ENCODE measurements at places on chromosomes 7 and 10.

GRCh38 chr7:30084212-30084611, 50.6 kb upstream of the MTURN start:
- no peak for DNase-seq

DNA sequence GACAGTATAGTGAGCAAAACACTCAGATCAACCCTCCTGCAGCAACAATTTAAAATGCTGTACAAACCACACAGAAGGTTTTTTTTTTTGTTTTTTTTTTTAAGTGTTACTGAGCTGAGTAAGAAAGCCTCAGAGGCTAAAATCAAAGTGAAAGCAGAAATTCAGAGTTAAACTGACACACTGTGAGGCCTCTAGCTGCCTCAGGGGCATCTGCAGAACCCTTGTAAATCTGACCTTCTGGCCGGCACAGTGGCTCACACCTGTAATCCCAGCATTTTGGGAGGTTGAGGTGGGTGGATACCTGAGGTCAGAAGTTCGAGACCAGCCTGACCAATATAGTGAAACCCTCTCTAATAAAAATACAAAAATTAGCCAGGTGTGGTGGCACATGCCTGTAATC, 7.4 kb upstream of the GNA12 start:
- no peak for DNase-seq

DNA sequence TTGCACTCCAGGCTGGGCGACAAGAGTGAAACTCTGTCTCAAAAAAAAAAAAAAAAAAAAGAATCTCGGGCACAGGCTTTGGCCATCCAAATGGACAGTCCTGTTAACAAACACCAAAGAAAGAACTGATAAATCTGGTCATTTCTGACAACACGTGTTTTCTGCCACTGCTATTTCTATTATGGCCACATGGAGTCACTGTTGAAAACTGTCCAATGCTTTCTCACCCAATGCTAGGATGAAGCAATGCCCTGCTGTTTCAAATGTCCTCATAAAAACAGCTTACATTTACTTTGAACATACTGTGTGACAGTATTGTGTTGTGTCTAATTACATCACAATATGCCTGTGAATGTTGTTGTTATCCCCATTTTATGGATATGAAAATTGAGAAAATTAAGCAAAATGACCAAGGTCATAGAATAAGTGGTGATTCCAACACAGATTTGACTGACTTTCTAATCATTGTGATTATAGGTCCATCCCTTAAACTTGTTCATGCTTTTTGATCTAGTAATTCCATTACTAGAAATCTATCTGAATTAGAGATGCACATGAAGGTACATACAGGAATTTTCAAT, 19.9 kb upstream of the MAP3K8 start:
- DNase-seq, result no peak

GRCh38 chr10:97729014-97729413, 7.9 kb upstream of the ZFYVE27 start:
- no peak for DNase-seq

DNA sequence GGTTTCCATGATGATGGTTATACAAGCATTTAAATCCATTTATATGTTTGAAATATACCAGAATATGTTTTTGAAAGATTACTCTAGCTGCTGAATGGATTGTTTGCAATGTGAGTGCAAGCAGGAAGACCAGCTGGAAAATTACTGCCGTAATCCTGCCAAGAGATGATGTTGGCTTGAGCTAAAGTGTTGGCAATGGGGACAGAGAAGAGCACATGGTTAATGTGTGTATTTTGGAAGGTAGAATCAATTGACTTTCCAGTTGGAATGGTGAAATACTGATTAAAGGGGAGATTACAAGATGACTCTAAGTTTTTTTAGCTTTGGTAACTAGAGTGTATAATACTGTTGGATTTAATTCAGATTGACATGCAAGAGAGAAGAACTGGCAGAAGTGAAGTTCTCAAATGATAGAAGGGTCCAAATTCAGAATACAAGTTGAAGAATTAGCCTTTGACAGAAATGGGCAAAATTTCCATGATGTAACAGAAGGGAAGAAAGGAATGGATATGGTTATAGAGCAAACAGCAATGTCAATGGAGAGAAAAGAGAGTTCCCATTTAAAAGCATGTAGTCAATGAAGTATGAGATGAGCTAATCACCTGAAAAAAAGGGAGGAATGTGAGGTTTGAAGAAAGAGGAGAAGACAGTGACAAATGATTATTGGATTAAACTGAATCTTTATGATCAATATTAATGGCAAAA, 422.0 kb downstream of the CDC14C start:
- DNase-seq, result no peak

DNA sequence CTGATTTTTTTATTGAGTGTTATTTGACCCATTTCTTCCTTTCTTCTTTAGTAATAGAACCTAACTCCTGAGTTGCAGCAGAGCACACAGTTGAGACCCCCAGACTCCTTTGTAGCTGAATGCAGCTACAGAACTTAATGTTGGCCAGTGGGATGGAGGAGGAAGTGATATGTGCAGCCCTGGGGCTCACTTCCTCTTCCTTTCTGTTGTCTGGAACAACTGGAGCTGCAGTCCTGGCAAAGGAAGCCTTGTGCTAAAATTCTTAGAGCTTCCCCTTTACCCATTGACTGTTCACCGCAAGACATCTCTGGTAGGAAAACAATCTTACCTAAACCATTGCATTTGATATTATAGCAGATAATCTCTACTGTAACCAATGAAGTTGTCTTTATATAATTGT, 86.6 kb downstream of the ITGB8 start:
- no peak for DNase-seq

- DNase-seq, result no peak
Observed at GRCh38 chr10:91683975-91684374, 51.1 kb upstream of the PPP1R3C start.

- no peak for DNase-seq
Observed at GRCh38 chr7:95317546-95317945, 6.8 kb downstream of the PON1 start.

GRCh38 chr7:113282875-113283274, 164.5 kb upstream of the SMIM30 start:
- no peak for DNase-seq

- no peak for DNase-seq
Observed at GRCh38 chr7:108406222-108406890, 49.9 kb downstream of the NRCAM start.

DNA sequence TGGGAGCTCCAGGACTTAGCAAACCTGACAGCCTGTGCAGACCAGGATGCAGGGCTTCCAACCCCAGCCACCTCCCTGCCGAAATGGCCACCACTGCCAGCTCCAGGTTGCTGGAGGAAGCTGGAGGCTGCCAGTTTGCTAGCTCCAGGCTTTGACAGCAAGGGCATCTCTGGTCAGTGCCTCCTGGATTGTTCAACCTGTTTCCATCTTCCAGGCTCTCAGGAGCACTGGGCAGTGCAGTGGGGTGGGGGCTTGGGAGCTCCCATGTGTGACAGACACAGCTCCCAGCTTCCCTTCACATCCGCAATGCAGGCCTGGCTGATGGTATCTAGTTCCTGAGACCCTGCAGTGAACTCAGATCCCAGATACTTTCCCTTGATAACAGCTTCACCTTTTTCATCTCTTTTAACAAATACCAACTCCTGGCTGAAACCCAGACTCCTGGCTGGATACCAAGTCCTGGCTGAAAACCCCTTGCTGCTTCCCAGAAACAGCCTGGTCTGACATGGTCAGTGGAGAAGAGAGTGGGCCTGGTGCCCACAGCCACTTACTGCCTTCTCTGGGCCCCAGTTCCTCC, 20.8 kb upstream of the RET start:
- no peak for DNase-seq

GRCh38 chr7:94160719-94161435, 156.7 kb upstream of the BET1 start:
- DNase-seq, result no peak

DNA sequence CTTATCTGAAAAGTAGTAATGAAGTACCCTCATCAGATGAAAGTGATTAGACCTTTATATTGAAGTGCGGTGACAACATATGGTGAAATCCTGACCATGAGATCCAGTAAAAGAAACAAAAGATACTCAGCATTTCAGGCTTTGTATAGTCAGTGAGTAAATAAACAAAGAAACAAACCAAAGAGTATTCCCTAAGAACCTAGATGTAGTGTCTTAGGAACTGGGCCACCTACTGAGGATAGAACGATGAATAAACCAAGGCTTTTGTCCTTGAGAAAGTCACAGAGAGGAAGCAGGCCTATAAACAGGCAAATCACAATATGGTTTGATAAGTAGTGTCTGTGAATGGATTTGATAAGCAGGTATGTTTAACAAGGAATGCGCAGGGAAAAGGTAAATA, 46.2 kb downstream of the ZNF277 start:
- DNase-seq, result no peak

DNA sequence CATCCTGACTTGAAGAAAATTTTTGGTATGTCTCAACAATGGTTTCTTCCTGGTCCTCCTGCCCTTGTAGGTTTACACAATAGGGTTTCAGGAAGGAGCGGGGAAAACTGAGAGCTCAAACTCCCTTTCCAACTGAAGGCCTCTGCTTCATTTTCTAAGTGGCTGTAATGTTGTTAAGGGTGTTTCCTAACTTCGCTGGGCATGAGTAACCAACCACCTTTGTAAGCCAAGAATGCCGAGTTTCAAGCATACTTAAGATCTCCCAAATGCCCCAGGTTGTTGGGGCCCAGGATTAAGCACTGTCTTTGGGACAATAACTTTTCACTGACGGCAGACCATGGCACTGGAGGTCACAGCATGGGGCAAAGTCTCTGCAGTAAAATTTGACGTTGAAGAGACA, 33.6 kb upstream of the DRGX start:
- no peak for DNase-seq

GRCh38 chr7:128066395-128066794, 35.2 kb upstream of the LRRC4 start:
- DNase-seq, result no peak

GRCh38 chr10:108901781-108902618, 1021.3 kb downstream of the XPNPEP1 start:
- DNase-seq, result no peak

DNA sequence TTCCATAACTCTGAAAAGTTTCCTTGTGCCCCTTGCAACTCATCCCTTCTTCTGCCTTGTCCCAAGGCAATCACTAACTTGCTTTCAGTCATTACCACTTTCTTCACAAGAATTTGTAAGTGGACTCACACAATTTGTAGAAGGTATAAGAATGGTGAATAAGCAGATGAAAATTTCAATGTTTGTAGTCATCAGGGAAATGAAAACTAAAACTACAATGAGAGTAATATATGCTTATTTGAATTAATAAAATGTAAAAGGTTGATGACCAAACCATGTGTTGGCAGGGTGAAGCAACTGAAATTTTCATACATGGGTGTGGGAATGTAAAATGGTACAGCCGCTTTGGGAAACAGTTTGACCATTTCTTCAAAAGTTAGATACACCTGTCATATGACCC, 79.7 kb downstream of the GNAT3 start:
- no peak for DNase-seq

DNA sequence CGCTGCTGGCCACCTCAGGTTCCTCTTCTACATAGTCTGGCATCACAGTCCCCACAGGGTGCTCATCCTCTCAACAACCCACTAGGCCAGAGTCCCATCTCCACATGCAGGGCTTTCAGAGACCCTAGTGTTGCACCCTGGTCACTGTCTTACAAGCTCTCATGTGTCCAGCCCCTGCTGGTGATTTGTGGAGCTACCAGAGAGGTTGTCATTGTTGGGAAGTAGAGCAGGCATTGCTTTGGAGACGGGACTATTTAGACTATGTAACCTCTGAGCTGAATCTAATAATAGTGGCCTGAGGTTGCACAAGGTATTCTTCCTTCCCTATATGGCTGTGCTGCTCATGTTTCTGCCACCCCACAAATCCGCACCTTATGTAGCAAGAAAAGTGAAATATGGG, 135.3 kb upstream of the VWC2 start:
- DNase-seq, result no peak

DNA sequence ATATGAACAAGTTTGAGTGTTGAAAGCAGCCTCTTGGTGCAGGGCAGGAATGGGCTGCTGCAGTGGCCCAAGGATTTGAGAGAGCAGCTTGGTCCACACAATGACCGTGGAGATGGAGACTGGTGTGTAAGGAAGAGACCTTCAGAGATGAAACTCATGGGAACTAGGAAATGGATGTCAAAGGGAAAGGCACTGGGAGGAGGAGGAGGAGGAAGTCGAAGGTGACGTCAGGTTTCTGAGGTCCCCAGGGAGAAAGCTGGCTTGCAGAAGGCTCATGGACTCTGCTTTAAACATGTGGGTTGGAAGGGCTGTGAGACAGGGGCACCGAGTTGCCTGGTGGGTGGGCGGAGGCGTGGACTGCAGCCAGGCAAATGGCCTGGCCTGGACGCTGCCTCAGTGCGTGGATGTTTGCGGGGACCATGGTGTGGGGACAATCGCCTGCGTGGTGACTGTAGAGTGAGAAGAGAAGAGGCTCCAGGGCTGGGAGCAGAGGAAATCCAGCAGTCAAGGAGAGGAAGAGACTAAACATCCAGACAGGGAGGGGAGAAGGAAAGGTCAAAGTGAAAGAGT, 14.6 kb downstream of the C10orf71 start:
- DNase-seq, result no peak

GRCh38 chr7:140003913-140004382, 58.8 kb downstream of the PARP12 start:
- no peak for DNase-seq

DNA sequence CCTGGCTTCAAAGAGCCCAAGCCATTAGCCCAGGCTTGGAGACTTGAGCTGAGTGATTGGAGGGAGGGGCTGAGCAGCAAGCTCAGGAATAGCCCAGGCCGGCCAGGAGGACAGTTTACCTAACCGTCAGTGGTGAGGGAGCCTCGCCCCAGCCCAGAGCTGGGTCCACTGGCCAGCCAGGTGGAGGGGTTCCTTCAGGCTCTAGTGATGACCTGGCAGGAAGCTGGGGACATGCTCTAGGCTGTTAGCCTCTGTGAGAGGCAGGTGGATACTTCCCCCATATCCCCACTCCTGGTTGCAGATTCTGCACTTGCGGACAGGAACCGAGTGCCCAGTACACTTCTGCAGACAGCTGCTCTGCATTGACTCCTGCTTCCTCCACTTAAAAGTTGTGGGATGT, 61.2 kb upstream of the ANTXRL start:
- DNase-seq, result no peak

DNA sequence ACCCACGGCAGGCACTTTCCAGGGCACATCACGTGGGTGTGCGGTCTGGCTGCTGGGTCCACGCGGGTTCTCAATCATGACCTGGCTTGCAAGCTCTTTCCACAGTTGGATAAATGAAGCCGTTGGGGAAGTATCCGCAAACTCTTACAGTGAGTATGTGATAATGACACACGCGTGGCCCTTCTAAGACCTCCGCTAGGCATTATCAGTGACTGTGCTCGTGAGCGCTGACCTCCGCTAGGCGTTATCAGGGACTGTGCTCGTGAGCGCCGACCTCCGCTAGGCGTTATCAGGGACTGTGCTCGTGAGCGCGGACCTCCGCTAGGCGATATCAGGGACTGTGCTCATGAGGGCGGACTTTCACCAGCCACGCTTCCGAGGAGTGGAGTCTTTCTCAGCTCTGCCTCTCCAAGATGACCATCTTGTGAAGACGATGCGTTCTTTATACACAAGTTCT, 107.0 kb downstream of the WDR37 start:
- DNase-seq, result no peak
